Activated T-cell treated with anti-CD3 and anti-CD28 coated beads for 4 hours (primary cell): ENCODE measurements at places on chromosomes 13 and 19.

DNA sequence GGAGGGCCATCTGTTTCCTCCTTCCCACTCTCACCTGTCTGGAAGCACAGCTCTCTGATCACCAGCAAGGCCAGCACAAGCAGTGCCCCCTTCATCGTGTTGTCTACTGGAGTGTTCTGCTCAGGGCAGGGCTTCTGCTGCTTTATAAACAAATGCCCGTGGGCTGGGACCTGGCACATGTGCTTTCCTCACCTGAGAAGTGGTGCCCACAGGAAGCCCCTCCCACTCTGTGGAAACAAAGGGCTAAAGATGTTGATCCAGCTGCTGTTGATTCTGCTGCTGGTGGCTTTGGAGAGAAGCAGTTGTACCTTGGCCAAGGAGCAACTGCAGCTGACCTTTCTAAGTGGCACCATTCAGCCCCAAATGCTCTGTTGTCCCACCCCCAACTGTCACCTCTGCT is 26.4 kb upstream of the ZNF181 start:
- DNase-seq = no peak

- DNase-seq = no peak
These were observed 2.1 kb upstream of the FBXO17 start for GRCh38 chr19:38977445-38978325.

DNA sequence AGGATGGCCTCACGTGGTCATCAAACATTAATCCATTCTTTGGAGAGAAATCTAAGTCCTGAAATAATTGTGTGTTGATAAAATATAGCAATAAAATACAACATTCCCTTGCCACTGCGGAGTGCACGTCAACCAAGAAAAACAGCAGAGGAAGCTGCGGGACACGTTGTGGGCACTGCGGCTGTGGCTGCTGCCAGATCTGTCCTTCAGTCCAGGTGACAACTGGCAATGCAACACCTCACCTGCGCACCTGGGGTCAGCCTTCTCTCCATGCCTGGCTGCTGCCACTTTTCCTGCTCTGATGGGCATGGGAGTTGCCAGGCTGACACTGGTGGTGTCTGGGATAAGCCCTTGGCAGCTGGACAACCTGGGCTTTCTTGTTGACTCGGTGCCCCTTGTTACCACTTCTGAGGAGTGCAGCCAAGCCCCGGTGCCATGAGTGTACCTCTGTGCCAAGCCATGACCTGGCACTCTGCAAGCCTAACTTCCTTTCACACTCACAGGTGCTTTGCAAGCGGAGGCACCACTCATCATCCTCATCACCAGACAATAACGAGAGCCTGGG is 251.6 kb upstream of the TSHZ3 start:
- DNase-seq = no peak

DNA sequence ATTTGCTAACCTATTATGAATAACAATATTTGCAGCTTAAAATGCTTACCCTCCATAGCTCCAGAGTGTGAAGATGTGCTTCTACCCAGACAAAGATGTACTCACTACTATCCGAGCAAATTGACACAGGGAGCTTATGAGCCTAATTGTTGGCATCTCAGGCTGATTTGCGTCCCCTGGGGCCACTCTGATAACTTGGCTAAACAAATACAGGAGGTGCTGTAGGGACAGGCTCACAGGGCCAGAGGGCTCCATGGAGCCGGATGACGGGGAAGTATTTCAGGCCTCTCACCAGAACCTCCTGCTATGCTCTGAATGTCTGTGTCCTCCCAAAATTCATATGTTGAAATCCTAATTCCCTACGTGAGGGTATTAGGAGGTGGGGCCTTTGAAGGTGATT is 26.7 kb upstream of the C19orf12 start:
- no peak for DNase-seq

DNA sequence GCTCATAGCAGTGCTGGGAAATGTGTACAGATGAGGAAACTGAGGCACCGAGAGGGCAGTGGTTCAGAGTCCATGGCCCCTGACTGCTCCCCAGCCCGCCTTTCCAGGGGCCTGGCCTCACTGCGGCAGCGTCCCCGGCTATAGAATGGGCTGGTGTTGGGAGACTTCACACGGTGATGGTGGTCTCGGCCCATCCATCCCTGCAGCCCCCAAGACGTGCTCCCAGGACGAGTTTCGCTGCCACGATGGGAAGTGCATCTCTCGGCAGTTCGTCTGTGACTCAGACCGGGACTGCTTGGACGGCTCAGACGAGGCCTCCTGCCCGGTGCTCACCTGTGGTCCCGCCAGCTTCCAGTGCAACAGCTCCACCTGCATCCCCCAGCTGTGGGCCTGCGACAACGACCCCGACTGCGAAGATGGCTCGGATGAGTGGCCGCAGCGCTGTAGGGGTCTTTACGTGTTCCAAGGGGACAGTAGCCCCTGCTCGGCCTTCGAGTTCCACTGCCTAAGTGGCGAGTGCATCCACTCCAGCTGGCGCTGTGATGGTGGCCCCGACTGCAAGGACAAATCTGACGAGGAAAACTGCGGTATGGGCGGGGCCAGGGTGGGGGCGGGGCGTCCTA is 15.9 kb downstream of the LDLR start:
- no peak for DNase-seq
